NT2/D1 (cell line): ENCODE measurements at places on chromosomes 13 and 19.

- no peak for DNase-seq
Measured at GRCh38 chr13:26497968-26498511, 59.4 kb upstream of the WASF3 start.

DNA sequence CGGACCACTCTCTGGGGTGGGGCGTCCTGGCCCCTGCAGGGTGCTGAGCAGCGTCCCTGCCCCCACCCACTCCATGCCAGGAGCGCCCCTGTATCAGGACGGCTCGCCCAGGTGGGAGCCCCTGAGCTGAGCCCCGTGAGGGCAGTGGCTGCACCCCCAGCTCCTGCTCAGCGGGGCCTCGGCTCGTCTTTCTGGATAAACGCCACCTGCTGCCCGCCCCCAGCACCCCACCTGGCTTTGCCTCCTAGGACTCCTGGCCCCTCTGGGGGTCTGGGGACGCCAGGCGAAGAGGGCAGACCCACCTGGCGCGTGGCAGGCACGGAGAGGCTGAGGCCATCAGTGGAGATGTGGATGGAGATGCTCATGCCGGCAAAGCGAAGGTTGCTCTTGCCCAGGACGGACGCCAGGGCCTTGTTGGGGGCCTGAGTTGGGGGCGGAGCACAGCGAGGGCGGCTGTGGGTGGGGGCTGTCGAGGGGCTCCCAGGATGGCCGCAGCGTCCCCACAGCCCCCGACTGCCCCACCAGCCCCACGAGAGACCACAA, 22.3 kb downstream of the SHC2 start:
- DNase-seq = no peak

GRCh38 chr13:41428155-41428554, 29.2 kb upstream of the RGCC start:
- no peak for DNase-seq

- DNase-seq = no peak
Measured at GRCh38 chr19:342801-343421, 1.7 kb downstream of the MIER2 start.

DNA sequence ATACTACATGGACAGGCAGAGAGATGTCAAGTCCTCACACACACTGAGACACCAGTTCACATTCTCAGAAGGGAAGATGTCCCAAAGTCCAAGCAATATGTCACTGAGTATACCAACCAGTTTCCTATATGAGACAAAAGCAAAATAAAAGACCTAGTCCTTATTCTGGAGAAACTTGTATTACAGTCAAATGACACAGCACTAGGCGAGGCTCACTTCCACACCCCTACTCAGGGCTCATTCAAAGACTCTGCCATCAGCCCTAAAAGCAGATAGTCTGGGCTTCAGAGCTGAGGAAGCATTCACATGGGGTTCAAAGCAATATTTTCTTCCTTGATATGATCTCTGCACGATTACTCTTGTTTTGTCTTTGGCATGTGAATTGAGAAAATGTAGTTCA, 129.9 kb upstream of the UBL3 start:
- no peak for DNase-seq

GRCh38 chr19:45715139-45715538, 15.6 kb downstream of the FBXO46 start:
- DNase-seq = no peak

DNA sequence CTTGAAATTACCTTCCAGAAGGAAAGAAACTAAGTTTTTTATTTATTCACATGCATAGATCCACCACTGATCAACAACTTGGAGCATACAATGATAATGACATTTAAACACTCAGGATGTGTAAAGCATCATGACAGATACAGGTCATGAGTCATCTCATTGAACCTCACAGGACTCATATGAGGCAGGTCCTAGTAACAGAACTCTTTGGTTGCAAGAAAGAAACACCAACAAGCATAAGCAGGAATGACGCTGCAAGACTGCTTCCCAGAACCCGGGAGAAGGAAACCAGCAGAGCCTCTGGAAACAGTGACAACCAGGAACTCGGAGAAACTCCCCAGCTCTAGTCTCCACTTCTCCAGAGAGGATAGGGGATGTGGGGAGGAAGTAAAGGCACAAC, 60.8 kb upstream of the IPO5 start:
- no peak for DNase-seq

DNA sequence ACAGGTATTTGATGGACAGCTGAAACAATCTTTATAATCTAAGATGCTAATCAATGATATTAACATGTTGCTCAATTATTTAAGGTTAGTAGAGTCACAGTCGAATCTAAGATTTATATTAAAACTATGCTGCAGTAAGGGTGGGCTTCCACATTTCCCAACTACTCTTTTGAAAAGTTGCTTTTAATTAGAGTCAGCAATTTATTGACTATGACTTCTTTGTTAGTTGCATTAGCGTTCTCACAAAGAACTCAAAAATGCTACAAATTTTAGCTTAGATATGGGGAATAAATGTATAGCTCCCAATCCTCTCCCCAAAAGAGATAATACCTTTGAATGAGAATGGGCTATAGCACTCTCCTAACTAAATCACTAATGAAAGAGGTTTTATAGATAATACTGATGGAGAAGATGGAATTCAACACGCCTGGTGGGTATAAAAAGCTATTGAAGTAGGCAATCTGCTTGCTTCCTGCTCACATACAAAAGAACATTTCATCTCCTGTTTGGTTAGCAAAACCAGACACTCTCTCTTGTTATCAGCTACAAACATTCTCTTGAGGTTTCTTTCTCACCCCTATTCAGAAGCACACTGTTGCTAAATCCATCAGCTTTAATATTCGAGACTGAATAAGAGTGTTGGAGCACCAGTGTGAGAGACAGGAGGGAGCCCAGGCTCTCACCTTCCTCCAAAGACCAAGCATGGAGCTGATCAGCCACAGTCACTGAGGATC, 2.4 kb upstream of the FLT1 start:
- DNase-seq = no peak

GRCh38 chr13:35874704-35875103, 256.5 kb downstream of the DCLK1 start:
- no peak for DNase-seq

- no peak for DNase-seq
Measured at GRCh38 chr19:2780284-2780683, 2.8 kb downstream of the SGTA start.

DNA sequence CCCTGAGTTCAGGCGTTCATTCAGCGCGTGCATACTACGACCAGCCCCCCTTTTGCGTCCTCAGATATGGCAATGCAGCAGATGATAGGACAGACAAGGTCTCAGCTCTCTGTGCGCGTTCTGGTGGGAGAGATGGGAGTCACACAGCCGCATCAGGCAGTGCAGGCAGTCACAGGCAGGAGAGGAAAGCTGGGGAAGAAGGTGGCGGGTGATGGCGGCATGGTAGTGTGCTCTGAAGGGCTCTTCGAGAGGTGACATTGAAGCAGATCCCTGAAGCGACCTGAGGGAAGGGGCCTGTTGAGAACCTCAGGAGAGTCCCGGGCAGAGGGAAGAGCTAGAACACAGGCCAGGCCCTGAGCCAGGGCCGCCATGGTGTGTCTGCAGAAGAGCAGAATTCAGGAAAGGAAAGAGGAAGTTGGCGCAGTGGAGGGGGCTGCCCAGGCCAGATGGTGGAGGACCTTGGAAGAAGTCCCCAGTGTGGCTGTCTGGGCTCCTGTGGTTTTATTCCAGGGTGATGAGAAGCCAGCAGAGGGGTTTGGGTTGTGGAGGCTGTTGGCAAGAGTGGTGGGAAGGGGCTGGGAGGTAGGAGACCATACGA, 3.5 kb downstream of the USF2 start:
- no peak for DNase-seq

DNA sequence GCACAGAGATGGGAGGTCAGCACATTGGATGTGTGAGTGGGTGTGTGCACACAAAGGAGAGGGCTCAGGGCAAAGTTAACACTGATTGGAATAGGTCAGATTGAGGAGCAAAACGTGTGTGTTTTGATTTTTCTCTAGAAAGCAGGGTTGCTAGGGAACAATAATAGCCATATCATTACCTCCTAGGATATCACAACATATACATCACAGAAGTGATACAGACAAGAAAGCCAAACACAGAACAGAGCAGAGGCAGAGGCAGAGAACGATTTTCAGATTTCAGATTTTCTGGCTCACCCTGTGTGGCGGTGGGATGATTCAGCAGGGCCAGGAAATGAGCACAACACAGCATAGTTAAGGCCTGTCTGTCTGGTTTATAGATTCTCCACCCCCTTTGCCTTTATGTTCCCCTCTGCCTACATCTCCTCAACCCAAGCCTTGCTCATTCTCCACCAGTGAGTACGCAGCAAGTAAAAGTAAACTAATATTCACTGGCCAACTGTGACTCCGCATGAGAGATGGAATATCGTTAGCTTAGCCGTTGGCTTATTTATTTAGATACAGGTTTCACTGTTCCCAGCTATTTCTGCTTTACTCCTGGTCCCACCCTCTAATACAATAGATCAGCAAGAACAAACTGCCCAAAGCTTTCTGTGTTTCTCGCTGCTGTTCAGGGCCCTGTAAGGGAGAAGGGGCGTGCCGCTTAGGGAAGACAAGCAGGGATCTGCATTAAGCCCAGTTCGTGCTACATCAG, 182.7 kb upstream of the TSC22D1 start:
- no peak for DNase-seq

GRCh38 chr13:98889419-98890085, 88.3 kb downstream of the DOCK9 start:
- no peak for DNase-seq
